H9 (cell line): ENCODE measurements at places on chromosomes 3 and 15.

DNA sequence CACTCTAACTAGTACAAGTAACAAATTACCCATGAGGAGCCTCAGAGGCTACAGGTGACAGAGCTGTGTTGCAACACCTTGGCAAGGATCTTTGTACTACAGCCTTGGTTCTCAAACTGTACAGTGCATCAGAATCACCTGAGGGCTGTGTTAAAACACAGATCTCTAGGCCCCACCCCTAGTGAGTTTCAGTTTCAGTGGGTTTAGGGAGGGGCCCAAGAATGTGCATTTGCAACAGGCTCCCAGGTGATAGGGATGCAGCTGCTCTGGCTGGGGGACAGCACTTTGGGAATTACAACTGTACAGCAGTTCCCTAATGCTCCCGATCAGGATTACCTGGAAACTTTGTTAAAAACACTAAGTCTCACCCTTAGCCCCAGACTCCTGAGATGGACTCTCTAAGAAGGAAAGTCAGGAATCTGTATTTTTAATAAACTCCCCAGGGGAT lies 66.1 kb upstream of the NR2F2 start:
- DNase-seq, result no peak

- no peak for DNase-seq
Observed at GRCh38 chr15:90924375-90924774, 8.0 kb downstream of the HDDC3 start.

- DNase-seq, result no peak
Observed at GRCh38 chr3:124149771-124150170, 157.8 kb upstream of the ROPN1 start.

DNA sequence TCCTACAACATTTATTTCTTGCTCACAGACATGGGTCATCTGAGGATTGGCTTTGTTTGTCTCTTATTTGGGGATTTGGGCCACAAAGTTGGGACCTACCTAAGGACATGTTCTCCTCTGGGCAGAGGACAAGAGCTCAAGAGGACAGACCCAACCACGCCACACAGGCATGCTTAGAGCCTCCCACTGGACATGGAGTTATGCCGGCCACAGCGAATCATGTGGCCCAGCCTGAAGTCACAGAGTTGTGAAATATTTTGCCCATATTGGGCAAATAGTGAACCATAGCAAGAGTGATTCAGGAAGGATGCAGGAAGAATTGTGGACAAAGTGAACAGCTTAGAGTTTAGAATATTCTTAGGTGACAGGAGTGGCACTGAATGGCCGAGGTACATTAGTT lies 9.9 kb downstream of the TRAK1 start:
- DNase-seq, result no peak

DNA sequence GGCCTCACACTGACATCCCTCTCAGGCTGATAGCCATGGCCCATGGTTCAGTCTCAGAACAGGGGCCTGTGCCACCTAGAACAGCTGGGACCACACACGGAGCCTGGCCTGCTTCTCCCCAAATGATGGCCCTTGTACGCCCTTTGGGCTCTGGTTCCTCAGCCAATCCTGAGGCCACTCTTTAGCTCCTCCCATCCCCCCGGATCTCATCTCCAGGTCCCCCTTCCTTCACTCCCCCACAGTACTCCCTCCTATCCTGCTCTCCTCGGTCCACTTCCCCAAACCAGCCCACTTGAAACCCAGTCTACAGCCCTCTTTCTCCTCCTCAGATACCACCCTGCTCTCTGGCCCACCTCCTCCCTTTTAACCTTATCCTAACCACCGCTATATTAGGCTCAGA lies 17.8 kb upstream of the ZFYVE19 start:
- DNase-seq, result no peak

- no peak for DNase-seq
Observed at GRCh38 chr3:143814443-143814889, 33.8 kb downstream of the SLC9A9 start.

DNA sequence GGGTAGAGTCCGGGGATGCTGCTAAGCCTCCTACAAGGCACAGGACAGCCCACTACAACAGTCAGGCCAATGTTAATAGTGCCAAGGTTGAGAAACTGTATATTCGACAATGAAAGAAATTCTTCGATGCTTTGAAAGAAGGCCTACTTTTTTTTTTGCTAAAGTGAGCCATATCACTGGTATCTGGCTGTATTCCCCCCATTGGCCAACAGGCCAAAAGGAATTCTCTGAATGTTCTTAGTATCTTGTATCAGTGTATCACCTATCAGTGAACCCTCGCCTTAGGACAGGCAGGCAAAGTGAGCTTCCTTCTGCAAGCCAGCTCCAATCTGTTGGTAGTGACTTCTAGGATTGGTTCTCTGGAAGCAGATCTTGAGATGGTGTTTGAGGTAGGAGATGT lies 74.2 kb downstream of the SNTN start:
- no peak for DNase-seq

- DNase-seq, result no peak
Observed at GRCh38 chr15:73541479-73541878, 91.7 kb downstream of the NPTN start.

- DNase-seq, result no peak
Observed at GRCh38 chr3:22659651-22660475, 543.3 kb upstream of the UBE2E2 start.

GRCh38 chr3:53171064-53171418 lies 10.0 kb downstream of the PRKCD start:
- DNase-seq, result no peak

GRCh38 chr15:37134699-37135131 lies 34.4 kb upstream of the MEIS2 start:
- no peak for DNase-seq

- no peak for DNase-seq
Observed at GRCh38 chr3:113223475-113224281, 12.3 kb downstream of the BOC start.

DNA sequence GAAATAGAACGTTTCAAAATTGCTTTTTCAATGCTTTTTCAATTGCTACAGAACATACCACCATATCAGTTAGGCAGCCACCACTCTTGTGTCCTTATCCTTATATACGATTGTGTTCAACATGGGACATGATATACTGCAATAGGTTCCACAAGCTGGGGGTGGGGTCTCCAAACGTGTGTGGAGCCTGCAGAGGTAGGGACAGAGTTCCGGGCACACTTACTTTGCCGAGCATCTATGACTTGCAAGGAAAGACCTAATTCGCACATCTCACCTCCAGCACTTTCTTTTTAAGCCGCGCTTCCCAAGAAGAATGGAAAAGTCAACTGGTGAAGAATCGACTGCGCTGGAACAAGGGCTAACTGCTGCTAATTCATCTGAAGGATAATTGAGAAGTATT lies 39.6 kb upstream of the SFMBT1 start:
- DNase-seq, result no peak

- no peak for DNase-seq
Observed at GRCh38 chr3:123656691-123657090, 71.8 kb upstream of the HACD2 start.

- DNase-seq, result no peak
Observed at GRCh38 chr3:7700539-7700938, 801.1 kb upstream of the LMCD1 start.

- DNase-seq, result no peak
Observed at GRCh38 chr15:59686389-59686788, 2.7 kb downstream of the BNIP2 start.
